ENCODE measurements at places on chromosomes 12 and 14. TPM values are rescaled to one million over a fixed set of nuclear protein-coding genes. Genes with fewer than 3 reads are reported as not detected.

Gene FGF23
- total RNA-seq, result not detected

GRCh38 chr14:104144453-104144790, 6.0 kb downstream of the KIF26A start:
- no peak overlapping the region for H3K4me3 ChIP-seq
- H3K27ac ChIP-seq, result no peak overlapping the region
- no peaks in the 10 kb centered on the region for H3K4me1 ChIP-seq
- H3K36me3 ChIP-seq, result no peaks in the 10 kb centered on the region
- no peaks in the 10 kb centered on the region for H3K27me3 ChIP-seq

GRCh38 chr14:51533160-51533559, 118.5 kb upstream of the FRMD6 start:
- no peak for DNase-seq
- no peaks in the 10 kb centered on the region for H3K4me1 ChIP-seq
- H3K27me3 ChIP-seq, result no peaks in the 10 kb centered on the region
- H3K4me3 ChIP-seq, result no peak overlapping the region
- H3K36me3 ChIP-seq, result no peaks in the 10 kb centered on the region

- no peak for DNase-seq
- no peak overlapping the region for H3K27ac ChIP-seq
- no peaks in the 10 kb centered on the region for H3K36me3 ChIP-seq
- H3K4me3 ChIP-seq, result no peak overlapping the region
Observed at GRCh38 chr12:66541426-66541825, 137.4 kb downstream of the GRIP1 start.

DNA sequence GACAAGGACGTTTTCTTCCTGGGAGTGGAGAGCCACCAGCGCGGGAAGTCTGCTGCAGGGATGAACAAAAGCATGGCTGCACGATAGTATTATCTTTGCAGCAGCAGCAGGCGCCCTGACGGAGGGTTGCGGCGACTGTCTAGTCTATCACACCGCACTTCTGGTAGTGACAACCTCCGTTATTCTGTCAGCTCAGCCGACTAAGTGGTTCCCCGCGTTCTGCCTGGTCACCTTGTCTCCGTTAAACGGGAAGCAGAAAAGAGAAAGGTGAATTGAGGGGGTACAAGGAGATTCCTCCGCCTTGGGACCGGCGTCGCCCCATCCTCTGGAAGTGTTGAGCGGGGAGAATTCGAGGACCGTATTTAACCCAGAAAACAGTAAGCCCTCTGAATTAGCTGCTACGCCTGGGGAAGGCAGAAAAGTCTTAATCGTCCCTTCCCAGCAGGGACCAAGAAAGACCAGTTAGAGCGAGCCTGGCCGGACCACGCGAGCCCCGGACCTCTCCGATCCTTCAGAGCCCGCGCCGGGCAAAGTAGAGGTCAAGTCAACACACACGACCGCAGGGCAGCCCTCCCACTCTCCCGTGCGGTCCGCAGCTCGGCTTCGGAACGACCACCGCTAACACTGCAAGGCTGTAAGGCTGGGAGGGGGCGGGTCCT, 536 bp upstream of the DAAM1 start:
- peaks cover 8% of the 10 kb centered on the region for H3K4me1 ChIP-seq
- H3K36me3 ChIP-seq, result no peaks in the 10 kb centered on the region
- H3K27me3 ChIP-seq, result no peaks in the 10 kb centered on the region
- H3K27ac ChIP-seq, result peak overlapping the region; percentile 91
- peak overlapping the region; percentile 90 for H3K4me3 ChIP-seq

All from CD8-positive, alpha-beta memory T cell (primary cell).